ENCODE measurements at places on chromosomes 16 and 17. TPM values are rescaled to one million over a fixed set of nuclear protein-coding genes. Genes with fewer than 3 reads are reported as not detected.

- peak; percentile 3 for DNase-seq
These were observed 399.7 kb downstream of the XYLT1 start for GRCh38 chr16:17070882-17071592.

GRCh38 chr16:62676306-62676705 is 640.1 kb upstream of the CDH8 start:
- no peak for DNase-seq

- no peak for DNase-seq
These were observed 34.8 kb downstream of the SOST start for GRCh38 chr17:43723697-43724359.

DNA sequence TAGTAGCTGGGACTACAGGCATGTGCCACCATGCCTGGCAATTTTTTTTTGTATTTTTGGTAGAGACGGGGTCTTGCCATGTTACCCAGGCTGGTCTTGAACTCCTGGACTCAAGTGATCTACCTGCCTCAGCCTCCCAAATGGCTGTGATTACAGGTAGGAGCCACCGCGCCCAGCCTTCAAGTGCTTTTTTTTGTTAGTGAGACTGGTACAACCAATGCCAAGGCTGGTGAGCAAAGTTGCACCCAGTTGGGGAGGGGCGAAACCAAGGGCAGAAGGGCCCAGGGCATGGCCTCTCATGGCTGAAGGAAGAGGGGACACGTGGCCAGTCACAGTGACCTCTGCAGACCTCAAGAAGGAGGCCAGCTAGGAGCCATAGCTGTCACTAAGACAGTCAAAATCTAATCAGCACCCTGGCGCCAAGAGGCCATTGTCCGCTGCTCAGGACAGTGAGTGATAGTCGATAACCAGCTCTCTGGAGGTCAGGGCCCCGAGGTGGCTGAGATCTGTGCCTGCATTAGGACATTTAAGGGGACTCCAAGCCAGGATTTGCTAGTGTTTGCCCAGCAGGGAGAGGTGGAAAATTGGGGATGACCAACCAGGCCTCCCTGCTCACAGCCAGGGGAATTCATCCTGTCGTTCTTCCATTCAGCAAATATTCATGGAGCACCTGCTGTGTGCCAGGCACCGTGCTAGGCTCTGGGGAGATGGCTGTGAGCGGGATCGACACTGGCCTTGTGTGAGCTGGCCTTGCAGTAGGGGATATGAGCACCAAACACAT is 10.2 kb downstream of the IL4R start:
- no peak for DNase-seq

- no peak for DNase-seq
These were observed 10.9 kb downstream of the HDAC5 start for GRCh38 chr17:44112284-44113280.

DNA sequence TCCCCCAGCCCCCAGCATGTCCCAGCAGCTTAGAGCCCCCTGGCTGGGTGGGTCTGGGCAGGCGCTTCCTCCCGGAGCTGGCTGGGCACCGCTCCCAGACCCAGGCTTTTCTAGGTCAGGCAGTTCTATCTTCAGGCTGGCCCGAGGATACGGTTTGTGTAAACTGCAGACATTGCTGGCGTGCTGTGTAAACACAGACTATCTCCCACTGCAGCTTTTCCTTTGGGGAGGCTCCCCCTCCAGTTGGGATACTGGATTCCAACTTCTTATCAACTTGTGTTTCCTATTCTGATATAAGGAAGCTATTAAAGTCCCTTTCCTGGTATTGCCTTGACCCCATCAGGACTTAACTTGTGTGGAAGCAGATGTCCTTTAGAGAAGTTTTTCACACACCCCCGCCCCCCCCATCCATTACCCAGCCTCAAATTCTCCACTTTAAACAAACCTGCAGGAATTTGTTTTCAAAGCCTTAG is 18.3 kb upstream of the GNA13 start:
- no peak for DNase-seq

GRCh38 chr16:46649588-46650253 is 28.5 kb upstream of the SHCBP1 start:
- DNase-seq: peak; percentile 98

DNA sequence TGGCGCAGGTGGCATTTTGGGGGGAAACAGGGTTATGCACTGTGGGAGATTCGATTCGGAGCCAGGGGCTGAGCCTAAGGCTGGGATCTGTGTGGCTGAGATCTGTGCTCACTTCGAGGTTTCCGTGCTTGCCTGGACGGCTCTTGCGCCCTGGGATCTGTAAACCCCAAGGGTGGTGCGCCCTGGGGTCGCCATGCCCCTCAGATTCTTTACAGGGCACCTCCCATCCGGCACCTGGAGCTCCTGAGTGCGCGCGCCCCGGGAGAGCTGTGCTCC is 377 bp downstream of the SLC13A5 start:
- DNase-seq: no peak

DNA sequence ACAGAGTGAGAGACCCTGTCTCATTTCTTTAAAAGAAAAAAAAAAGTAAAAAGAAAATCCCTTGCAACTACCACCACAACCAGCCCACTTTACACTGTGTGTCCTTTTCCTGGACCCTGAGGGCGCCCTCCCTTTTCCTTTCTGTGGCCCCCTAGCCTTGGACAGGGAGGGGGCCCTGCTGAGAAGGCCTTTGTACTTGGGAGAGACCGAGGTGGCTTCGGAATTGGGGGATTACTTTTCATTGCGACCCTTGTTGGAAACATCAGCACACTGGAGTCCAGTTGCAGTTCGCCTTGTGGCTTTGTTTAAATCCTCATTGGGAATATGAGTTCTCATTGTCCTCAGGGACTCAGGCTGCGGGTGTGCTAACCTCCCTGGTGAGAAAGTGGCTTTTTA is 9.4 kb upstream of the DNASE1 start:
- no peak for DNase-seq

GRCh38 chr16:87101903-87102302 is 215.3 kb downstream of the C16orf95 start:
- DNase-seq: peak; percentile 1

GRCh38 chr17:56659622-56660021 is 66.1 kb downstream of the NOG start:
- DNase-seq: no peak

DNA sequence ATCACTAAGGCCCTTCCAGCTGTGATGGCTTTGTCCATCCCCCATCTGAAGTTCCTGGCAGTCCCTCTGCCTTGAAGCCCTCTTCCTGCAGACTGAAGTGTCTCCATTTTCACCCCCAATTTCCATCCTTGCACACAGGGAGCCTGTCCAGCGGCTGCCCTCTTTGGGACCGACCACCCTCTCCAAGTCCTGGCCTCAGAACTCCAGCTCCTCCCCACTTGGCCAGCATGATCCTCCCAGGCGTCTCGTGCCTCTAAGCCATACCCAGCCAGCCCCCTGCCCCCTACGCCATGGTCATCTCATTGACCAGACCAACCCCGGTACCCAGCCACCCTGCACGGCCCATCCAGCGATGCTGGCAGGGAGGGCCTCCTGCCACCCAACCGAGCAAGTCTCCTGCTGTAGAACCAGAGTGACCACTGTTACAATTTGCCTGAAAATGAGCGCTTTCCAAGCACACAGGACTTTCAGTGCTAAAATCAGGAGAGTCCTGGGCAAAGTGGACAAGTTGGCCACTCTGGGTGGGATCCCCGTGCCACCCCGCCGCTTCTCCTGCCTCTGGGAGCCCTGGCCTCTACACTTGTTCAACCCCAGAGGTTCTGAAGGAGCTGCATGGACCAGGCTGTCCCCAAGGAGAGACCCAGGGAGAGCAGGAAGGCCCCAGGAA is 362.0 kb downstream of the SEC14L1 start:
- no peak for DNase-seq

DNA sequence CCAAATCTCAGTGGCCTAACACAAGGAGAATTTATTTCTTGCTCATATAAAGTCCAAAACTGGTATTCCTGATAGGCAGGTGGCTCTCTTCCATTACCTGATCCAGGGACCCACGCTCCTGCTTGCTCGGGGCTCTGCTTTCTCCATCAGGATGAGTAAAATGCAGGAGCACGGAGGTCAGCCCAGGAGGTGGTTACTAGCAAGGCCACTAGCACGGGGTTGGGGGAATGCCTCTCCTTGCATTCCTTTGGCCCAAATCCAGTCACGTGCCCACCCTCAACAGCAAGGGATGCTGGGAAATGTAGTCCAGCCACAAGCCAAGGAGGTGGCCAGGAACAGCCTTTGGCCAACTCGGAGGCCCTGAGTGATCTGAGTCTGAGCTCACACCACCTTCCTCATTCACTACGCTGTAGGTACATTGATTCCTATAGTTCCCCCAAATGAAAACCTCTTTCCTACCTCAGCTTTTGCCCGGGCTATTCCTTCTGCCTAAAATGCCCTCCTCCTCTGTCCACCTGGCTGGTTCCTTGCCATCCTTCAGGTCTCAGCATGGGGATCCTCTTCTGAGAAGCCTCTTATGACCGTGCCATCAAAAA is 38.3 kb upstream of the HAPSTR1 start:
- peak; percentile 94 for DNase-seq

- DNase-seq: no peak
These were observed 119.1 kb downstream of the HIC1 start for GRCh38 chr17:2174014-2174413.

DNA sequence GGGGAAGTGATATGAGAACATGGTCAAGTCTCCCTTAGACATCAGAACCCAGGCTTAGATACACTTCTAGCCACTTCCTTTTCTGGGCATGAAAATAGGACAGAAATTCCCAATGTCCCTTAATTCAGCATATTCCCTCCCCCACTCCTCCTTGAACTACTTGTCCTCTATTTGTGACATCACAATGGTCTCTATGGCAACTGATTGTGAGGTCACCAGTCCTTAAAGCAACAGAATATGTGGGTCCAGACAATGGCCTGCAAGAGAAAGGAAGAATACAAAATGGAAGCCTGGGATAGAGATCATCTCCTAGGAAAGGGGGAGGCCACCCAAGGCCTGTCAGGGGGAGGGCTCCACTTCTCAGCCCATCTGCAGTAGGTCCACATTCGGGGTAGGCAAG is 6.7 kb upstream of the SEZ6 start:
- peak; percentile 43 for DNase-seq

GRCh38 chr17:75652934-75653549 is 13.9 kb downstream of the RECQL5 start:
- DNase-seq: peak; percentile 76

DNA sequence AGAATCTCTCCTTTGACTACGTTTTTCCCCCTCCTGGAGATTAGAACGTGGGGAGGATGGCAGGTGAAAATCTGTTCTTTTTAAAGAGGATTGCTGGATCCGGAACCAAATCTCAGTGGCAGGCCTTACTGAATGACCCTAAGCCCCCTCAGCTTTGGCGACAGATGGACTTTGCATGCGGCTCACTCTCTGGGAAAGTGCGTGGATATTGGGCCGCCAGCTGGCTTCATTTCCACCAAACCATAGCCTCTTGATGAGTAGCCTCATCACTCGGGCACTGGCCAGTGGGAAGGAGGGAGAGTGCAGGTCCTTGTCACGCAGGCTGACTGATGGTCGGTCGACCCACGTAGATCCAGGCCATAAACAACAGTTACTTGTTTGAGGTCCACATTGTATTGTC is 31.3 kb upstream of the CCDC182 start:
- no peak for DNase-seq

DNA sequence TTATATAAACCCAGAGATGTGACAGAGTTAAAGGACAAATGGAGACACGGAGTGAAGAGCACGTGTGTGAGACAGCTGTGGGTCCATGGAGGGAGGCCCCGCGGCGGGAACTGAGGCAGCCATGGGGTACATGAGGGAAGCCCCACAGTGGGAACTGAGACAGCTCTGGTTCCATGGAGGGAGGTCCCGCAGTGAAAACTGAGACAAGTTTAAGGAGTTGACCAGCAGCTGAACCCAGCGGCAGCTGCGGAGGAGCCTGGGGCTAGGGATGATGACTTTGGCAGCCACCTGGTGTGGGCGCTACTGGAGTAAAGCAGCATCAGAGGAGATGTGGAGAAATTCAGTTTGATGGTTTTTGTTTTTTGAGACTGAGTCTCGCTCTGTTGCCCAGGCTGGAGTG is 185.1 kb downstream of the RPTOR start:
- DNase-seq: no peak

- no peak for DNase-seq
These were observed 515 bp downstream of the SUMO2 start for GRCh38 chr17:75182319-75182568.

- no peak for DNase-seq
These were observed 60.9 kb downstream of the CPPED1 start for GRCh38 chr16:12742741-12743140.

DNA sequence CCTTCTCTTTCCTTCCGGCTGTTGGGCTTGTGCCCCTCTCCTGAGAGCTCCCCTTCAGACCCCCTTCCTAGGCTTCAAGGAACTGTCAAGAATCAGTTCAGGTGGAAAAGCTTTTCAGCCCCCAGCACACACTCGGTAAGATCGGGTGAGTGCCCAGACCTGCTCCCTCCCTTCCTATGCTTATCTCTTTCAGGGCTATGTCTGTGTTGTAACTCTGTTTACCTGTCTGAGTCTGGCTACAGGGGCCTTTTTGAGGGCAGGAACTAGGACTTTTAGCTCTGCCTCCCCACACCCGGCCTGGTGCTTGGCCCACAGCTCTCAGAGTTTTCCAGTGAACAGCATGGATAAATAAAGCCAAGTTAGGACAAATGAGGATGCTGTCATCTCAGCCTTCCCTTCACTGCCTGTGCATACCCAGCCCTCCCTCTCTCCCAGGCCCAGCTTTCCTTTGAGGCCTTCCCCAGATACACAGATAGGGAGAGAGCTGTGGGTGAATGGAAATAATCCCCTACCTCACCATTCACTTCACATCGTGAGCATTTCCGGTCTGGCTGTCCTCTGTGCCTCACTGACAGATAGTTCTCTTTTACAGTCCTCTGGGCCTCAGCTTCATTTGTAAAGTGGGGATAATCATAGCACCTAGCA is 5.7 kb upstream of the MRPS23 start:
- DNase-seq: no peak

DNA sequence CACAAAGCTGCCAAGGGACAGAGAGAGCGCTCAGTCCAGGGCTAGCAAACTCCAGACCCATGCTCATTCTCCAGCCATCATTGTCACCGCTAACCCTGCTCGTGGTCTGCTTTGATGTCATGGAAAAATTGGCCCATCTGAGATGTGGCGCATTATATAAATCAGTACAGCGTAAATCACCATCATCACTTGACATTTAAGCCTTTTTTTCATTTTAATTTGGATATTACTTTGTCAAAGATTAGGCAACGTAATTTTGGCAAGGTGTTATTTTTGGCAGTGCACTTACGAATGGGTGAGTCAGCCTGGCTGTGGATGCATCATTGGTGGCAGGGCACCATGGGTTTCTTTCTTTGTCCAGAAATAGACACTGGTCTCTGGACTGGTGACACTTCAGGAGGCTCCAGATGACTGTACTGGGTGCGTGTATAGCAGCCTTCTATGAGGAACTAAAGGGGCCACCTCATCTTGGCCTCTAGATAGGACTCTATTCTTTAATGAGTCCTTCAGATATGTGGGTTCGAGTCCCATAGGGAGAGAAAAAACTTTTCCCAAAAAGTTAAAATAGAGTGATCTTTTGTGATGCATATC is 166.3 kb downstream of the MSI2 start:
- DNase-seq: no peak

- no peak for DNase-seq
These were observed 29.6 kb upstream of the MAP3K14 start for GRCh38 chr17:45346216-45347015.

Gene SOCS3
- total RNA-seq: 166 TPM

Gene PERCC1
- not detected for total RNA-seq

Gene AURKB
- total RNA-seq: 66.5 TPM

Gene SRL
- total RNA-seq: not detected

Gene C16orf54
- not detected for total RNA-seq

Gene NECAB2
- 0.43 TPM for total RNA-seq

Gene IL34
- total RNA-seq: 0.71 TPM

Gene CES5A
- total RNA-seq: 1.0 TPM

Gene ALDOA
- 1,100 TPM for total RNA-seq

Gene KRT33A
- not detected for total RNA-seq

Gene CCL14
- total RNA-seq: not detected

Gene FAM171A2
- total RNA-seq: 5.0 TPM

Gene CCL4L2
- not detected for total RNA-seq

Gene KRTAP4-9
- not detected for total RNA-seq

Data from SK-MEL-5 (cell line).